ENCODE measurements at places on chromosomes 5 and 9. TPM values are rescaled to one million over a fixed set of nuclear protein-coding genes. Genes with fewer than 3 reads are reported as not detected.

The CLTB gene
- 171 TPM for total RNA-seq

The RNF183 gene
- total RNA-seq, result not detected

The PCDH1 gene
- total RNA-seq, result 196 TPM

The ADAMTSL1 gene
- total RNA-seq, result 19.6 TPM

The DMRT3 gene
- not detected for total RNA-seq

The RANBP3L gene
- not detected for total RNA-seq

The PPP3R2 gene
- total RNA-seq, result not detected

The PCDHGA6 gene
- 1.5 TPM for total RNA-seq

The CCDC192 gene
- not detected for total RNA-seq

The CEL gene
- total RNA-seq, result 0.44 TPM

The SOHLH1 gene
- not detected for total RNA-seq

The EPB41L4B gene
- 0.16 TPM for total RNA-seq

The KIF24 gene
- 2.3 TPM for total RNA-seq

The PRPF4 gene
- 20.2 TPM for total RNA-seq

The DRD1 gene
- not detected for total RNA-seq

The EIF4E1B gene
- total RNA-seq, result not detected

The C1QTNF3 gene
- total RNA-seq, result 0.65 TPM

The ADAMTS2 gene
- total RNA-seq, result 0.88 TPM

The PAX5 gene
- not detected for total RNA-seq

The C5orf52 gene
- not detected for total RNA-seq

The AQP7 gene
- not detected for total RNA-seq

The TCF7 gene
- 0.31 TPM for total RNA-seq

The TMEM232 gene
- total RNA-seq, result 0.63 TPM

The PCA3 gene
- total RNA-seq, result under 0.01 TPM

The COL5A1 gene
- total RNA-seq, result 7.4 TPM

The C9orf50 gene
- under 0.01 TPM for total RNA-seq

The GPR151 gene
- not detected for total RNA-seq

The GPSM1 gene
- 30.0 TPM for total RNA-seq
